ENCODE measurements at places on chromosomes 5 and 9. TPM values are rescaled to one million over a fixed set of nuclear protein-coding genes. Genes with fewer than 3 reads are reported as not detected.

- DNase-seq = no peak
Observed at GRCh38 chr9:89710697-89711096, 105.9 kb downstream of the GADD45G start.

The P4HA2 gene
- total RNA-seq = 0.99 TPM

DNA sequence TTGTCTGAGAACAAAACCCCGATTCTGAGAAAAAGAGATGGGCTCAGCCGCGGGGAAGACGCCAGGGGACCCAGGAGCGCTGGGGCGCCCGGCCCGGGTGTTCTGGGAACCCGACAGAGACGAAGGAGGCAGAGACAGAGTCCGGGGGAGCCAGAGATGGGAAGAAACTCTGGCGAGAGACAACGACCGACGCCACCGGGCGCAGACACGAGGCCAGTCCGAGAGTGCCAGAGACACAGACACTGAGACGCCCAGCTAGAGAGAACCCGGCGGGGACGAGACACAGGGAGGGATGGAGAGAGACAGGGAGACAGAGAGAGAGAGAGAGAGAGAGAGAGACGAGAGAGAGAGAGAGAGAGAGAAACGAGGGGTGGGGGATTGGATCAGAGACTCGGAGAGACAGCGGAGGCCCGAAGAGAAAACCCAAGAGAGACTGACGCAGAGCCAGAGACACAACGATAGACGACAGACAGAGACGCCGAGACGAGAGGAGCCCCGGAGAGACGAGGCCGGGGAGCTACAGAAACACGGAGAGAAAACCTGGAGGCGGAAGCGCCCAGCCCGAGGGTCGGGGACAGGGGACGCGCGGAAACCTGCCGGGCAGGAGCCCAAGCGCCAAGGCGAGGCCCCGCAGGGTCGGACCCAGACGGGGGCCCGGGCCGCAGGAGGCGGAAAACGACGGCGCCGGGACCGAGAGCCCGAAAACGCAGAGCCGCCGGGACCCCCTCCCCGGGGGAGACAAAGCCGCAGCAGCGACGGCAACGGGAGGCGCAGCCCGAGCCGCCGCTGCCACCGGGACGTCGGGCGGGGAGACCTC, 3.3 kb downstream of the NR5A1 start:
- no peak for DNase-seq

- DNase-seq = no peak
Observed at GRCh38 chr5:169421677-169422076, 120.7 kb upstream of the SLIT3 start.

GRCh38 chr9:25678147-25678666, at the start of gene TUSC1:
TSS of gene TUSC1 (minus strand) at chr9:25678444. CDS start at chr9:25678312, 132 bp downstream.
- no peak for DNase-seq

The CTNNA1 gene
- total RNA-seq = 13.5 TPM

DNA sequence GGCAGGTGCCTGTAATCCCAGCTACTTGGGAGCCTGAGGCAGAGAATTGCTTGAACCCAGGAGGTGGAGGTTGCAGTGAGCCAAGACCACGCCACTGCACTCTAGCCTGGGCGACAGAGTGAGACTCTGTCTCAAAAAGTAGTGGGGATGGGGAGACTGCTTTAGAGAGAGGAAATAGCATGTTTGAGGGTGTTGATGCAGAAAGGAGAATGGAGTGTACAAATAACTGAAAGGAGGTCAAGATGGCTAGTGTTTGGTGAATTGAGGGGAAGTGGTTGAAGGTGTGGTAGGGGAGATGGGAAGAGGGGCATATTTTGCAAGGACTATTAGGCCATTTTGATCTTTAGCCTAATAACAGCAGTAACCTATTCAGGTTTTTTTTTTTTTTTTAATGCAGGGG, 18.2 kb downstream of the TENT2 start:
- no peak for DNase-seq

GRCh38 chr5:141051521-141051866, 320 bp downstream of the PCDHB1 start:
- no peak for DNase-seq

DNA sequence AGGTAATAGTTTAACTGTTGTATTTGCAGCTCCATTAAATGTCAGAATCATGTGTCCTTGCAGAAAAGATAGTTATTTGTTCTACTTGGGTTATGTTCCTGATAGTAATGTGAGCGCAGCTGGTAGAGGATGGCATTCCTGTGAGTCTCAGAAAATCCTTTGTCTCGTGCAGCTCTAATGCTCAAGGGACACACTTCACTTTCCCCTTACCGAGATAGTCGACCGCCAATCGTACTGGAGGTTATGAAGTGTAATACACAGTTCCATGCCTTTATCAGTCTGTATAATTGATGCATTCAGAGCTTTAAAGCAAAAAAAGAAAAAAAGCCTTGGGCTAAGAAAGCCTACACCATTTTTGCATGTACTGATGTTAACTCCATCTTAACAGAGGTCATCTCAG, 60.2 kb upstream of the SRP19 start:
- DNase-seq = no peak

- no peak for DNase-seq
Observed at GRCh38 chr5:90601468-90601867, 42.9 kb downstream of the ADGRV1 start.

The OXCT1 gene
- total RNA-seq = 25.7 TPM

DNA sequence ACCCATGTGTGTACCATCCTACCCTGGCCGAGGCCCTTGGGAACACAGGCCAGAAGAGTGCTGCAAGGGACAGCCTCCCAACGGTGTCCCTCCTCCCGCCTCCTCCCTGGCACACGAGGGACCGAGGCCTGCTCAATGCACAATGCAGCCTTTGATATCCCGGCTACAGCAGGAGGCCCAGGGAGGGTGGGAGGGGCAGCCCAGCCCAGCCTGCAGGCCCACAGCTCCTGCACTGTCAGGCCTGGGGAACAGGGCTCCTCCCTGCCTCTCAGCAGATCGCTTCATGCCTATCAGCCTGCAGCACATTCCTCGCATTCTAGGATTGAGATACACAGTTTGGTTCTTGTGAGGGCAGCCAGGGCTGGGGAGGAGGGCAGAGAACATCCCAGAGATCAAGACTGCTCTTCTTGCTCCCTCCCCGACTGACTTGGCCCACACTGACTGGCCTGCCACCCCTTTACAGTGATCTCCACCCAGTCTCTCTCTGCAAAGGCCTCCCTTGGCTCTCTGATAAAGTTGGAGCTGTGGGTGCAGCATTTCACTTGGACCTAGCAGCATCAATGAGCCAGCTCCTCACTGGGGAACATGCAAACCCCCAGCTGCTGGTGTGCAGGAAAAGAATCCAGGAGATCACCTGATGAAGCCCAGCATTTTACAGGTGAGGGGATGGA, at the start of gene SH3TC2:
Gene SH3TC2 (minus strand): TSS at position 46 of the 671 bp plus-strand sequence. CDS start 40 bp downstream, at position 6.
- no peak for DNase-seq

GRCh38 chr9:69036799-69037198, 1.2 kb downstream of the FXN start:
- DNase-seq = no peak

- DNase-seq = no peak
Observed at GRCh38 chr9:134484479-134484878, 157.1 kb upstream of the COL5A1 start.

- DNase-seq = no peak
Observed at GRCh38 chr9:107221321-107221720, 61.8 kb upstream of the RAD23B start.

DNA sequence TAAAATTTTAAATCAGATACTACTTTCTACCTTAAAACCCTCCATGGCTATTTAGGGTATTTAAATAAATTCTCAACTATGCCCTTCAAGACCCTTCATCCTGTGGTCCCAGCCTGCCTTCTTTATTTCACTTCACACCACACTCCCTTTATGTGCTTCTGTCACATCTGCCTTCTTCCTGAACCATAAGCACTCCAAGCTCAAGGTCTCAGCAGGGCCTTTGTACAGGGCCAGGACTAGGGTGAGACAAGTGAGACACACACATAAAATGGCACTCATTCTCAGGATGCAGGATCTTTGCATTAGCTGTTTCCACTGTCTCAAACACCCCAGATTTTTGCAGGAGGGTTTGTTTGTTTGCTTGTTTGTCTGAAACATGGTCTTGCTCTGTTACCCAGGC, 7.6 kb downstream of the ITK start:
- DNase-seq = no peak

The FGD3 gene
- 293 TPM for total RNA-seq

The LRRC14B gene
- total RNA-seq = not detected

The ATOSB gene
- total RNA-seq = 4.7 TPM

GRCh38 chr9:116193636-116194035, 40.0 kb downstream of the PAPPA start:
- DNase-seq = no peak

The OR1J2 gene
- not detected for total RNA-seq
